ENCODE measurements at places on chromosomes 6 and 20. TPM values are rescaled to one million over a fixed set of nuclear protein-coding genes. Genes with fewer than 3 reads are reported as not detected.

MUCL3 gene
- not detected for polyA plus RNA-seq

OR11A1 gene
- polyA plus RNA-seq: not detected

SLPI gene
- polyA plus RNA-seq: not detected

ZBTB24 gene
- polyA plus RNA-seq: 6.0 TPM

GMNN gene
- polyA plus RNA-seq: 13.8 TPM

PRPH2 gene
- polyA plus RNA-seq: not detected

ATP6V1G2 gene
- 56.7 TPM for polyA plus RNA-seq

CDH26 gene
- 3.3 TPM for polyA plus RNA-seq

OLIG3 gene
- polyA plus RNA-seq: not detected

RIPOR2 gene
- 83.8 TPM for polyA plus RNA-seq

EYA4 gene
- polyA plus RNA-seq: 2.9 TPM

Measured in neural cell (in vitro differentiated cells).